ENCODE measurements at places on chromosomes 2 and 18. TPM values are rescaled to one million over a fixed set of nuclear protein-coding genes. Genes with fewer than 3 reads are reported as not detected.

DNA sequence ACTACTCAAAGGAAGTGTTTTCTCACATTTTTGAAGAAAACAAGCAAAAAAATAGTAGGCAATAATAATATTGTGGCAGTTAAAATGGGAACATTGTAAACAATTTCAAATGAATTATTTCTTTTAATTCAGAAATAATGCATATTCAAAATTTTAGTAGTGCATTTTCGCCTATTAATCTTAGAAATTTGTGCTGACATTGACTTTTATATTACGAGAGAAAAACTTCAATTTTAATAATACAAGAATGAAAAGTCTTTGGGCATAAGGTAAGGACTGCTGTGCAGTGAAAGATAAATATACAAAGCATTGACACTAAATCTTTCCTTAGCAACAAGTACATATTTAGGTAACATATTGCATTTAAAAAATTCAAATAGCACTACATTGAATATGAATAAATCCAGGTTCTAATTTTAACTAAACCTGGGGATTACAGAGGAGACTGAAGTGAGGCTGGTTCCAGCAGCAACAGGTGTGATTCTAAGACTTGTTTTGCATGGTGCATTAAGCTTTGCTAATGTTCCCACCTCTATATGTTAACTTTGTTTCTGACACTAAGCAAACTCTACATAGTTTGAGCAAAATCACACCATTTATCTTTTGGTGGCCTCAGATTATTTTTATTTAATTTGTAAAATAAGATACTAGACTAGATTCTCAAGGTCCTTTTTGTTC, 40.5 kb downstream of the CALCRL start:
- no peaks in the 10 kb centered on the region for H3K36me3 ChIP-seq
- no peak for DNase-seq
- no peak overlapping the region for H3K27ac ChIP-seq
- no peaks in the 10 kb centered on the region for H3K4me1 ChIP-seq
- no peaks in the 10 kb centered on the region for H3K27me3 ChIP-seq

GRCh38 chr18:32735781-32736180, 37.0 kb downstream of the KLHL14 start:
- no peak for DNase-seq
- H3K27me3 ChIP-seq: peaks cover 8% of the 10 kb centered on the region
- no peaks in the 10 kb centered on the region for H3K36me3 ChIP-seq
- no peak overlapping the region for H3K4me3 ChIP-seq
- H3K27ac ChIP-seq: no peak overlapping the region
- H3K4me1 ChIP-seq: peaks cover 1% of the 10 kb centered on the region

- no peaks in the 10 kb centered on the region for H3K36me3 ChIP-seq
- no peak for DNase-seq
- no peak overlapping the region for H3K4me3 ChIP-seq
- H3K27me3 ChIP-seq: peaks cover 8% of the 10 kb centered on the region
- peaks cover 2% of the 10 kb centered on the region for H3K4me1 ChIP-seq
- no peak overlapping the region for H3K27ac ChIP-seq
Observed at GRCh38 chr2:157055660-157056199, 201.8 kb upstream of the GALNT5 start.

GRCh38 chr18:9001209-9001608, 101.3 kb upstream of the NDUFV2 start:
- no peaks in the 10 kb centered on the region for H3K4me1 ChIP-seq
- no peak overlapping the region for H3K27ac ChIP-seq
- peaks cover 13% of the 10 kb centered on the region for H3K27me3 ChIP-seq
- H3K36me3 ChIP-seq: no peaks in the 10 kb centered on the region
- no peak overlapping the region for H3K4me3 ChIP-seq

- no peaks in the 10 kb centered on the region for H3K27me3 ChIP-seq
- no peak overlapping the region for H3K4me3 ChIP-seq
- no peak for DNase-seq
- H3K36me3 ChIP-seq: peaks cover 22% of the 10 kb centered on the region
- H3K27ac ChIP-seq: no peak overlapping the region
Observed at GRCh38 chr2:54966165-54966832, 84.0 kb downstream of the RTN4 start.

DNA sequence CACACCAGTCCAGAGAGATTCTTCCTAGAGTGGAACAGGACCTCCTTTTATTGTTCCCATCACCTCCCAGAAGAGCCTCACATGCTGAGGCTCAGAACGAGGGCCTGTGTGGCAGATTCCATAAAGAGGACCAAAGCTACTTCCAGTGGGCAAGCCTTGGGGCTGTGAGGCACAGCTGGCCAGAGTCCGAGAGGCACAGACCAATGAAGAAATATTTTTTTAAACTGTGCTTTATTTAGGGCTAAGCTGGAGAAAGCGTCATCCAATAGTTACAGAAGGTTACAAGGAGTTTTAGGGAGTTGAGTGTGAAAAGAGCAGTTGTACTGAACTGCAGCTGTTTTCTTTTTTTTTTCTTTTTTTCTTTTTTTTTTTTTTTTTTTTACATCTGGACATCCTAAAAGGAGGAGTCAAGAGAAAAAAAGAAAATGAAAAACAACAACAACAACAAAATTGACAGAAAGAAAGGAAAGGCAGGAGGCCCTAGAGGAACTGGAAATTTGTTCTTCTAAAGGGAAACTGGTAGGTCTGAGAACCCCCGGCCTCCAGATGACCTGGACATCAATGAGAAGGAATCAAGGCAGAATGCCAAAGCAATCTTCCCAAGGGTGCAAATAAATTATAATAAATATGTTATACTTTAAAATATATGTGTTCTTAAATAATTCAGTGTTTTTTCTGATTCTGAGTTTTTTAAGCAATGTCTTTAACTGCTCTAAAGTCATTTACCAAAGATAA, 322.6 kb downstream of the CELF4 start:
- no peaks in the 10 kb centered on the region for H3K36me3 ChIP-seq
- no peak overlapping the region for H3K27ac ChIP-seq

DNA sequence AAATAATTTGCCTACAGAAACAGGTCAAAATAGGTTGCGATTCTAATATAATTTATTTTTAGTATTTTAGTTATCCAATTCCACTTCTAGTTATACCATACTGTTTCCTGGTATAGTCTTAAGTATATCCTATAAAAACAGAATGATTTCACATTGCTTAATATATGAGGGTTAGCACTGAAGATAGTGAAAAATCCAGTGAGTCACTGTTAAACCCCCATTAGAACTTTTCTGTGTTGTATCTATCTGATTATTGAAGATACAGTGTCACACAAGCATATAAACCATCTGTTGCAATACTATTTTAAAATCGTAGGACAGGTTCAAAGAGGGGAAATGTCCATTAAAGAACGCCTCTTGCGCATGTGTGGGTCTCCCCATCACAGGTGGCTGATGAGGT, 110.0 kb downstream of the FEZ2 start:
- no peaks in the 10 kb centered on the region for H3K4me1 ChIP-seq
- no peak for DNase-seq
- no peaks in the 10 kb centered on the region for H3K27me3 ChIP-seq

- no peak for DNase-seq
- no peak overlapping the region for H3K4me3 ChIP-seq
- no peaks in the 10 kb centered on the region for H3K27me3 ChIP-seq
- peaks cover 10% of the 10 kb centered on the region for H3K36me3 ChIP-seq
- no peak overlapping the region for H3K27ac ChIP-seq
- H3K4me1 ChIP-seq: peaks cover 16% of the 10 kb centered on the region
Observed at GRCh38 chr2:224395620-224396390, 6.1 kb downstream of the FAM124B start.

DNA sequence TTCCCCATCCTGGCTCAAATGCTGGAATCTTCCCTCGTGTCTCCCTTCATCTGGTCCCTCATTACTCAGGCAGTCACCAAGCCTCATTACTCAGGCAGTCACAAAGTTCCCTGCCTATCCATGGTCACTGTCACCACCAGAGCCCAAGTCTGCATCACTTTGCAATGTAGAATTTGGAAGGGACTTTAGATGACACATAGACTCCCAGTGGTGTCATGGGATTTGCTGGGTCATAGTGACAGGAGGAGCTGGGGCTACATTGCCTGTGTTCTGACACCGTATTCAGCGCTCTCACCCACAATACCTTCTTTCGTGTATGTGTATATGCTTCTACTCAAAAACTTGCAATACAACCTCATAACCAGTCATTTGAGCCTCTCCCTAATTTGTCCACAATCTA, 2.1 kb upstream of the EMILIN1 start:
- H3K36me3 ChIP-seq: no peaks in the 10 kb centered on the region
- H3K27me3 ChIP-seq: no peaks in the 10 kb centered on the region
- no peak overlapping the region for H3K4me3 ChIP-seq
- H3K27ac ChIP-seq: peak overlapping the region; percentile 73
- peaks cover 50% of the 10 kb centered on the region for H3K4me1 ChIP-seq

DNA sequence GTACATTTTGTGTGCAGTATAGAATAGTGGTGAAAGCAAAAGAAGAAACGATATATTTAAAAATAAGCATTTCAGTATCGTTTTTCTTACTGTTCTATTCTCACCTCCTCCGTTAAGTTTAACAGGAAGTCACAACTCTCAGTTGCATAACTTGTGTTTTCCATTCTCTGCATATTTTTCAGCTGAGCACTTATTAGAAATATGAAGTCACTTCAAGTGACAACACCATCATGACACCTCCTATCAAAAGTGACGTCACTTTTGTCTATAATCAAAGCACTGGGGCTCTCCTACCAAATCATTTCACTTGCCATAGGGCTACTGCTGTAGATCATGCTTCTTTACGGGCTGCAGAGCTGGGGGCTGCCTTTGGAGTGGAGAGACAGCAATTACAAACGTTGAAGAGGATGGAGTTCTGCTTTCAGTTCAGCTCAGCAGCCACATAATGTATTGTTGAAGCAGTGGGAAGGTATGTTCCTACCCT, 36.3 kb downstream of the STAT4 start:
- peak overlapping the region; percentile 64 for H3K4me3 ChIP-seq
- H3K27ac ChIP-seq: peak overlapping the region; percentile 94
- peaks cover 71% of the 10 kb centered on the region for H3K36me3 ChIP-seq
- DNase-seq: peak; percentile 40

GRCh38 chr2:172244419-172245130, 141.9 kb upstream of the DLX2 start:
- no peaks in the 10 kb centered on the region for H3K36me3 ChIP-seq
- H3K27me3 ChIP-seq: peaks cover 6% of the 10 kb centered on the region
- H3K4me1 ChIP-seq: peaks cover 2% of the 10 kb centered on the region
- H3K4me3 ChIP-seq: no peak overlapping the region

DNA sequence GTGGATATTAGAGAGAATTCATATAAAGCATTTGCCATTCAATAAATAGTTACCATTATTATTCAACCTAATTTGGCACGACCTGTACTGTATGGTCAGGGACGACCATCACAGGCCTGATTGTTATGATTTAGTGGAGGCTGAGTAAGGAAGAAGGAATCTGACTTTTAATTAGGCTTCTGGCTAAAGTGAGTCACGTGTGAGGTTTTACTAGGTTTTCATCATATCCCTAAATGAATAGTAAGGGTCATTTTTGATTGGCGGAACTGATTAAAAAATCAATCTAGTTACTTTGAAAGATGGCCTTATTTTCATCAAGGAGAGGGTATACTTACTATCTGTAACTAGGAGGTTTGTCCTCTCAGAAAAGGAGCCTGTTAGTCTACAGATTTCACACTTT, 143.4 kb downstream of the ADCYAP1 start:
- no peak overlapping the region for H3K27ac ChIP-seq
- no peak for DNase-seq
- no peak overlapping the region for H3K4me3 ChIP-seq
- H3K4me1 ChIP-seq: no peaks in the 10 kb centered on the region

DNA sequence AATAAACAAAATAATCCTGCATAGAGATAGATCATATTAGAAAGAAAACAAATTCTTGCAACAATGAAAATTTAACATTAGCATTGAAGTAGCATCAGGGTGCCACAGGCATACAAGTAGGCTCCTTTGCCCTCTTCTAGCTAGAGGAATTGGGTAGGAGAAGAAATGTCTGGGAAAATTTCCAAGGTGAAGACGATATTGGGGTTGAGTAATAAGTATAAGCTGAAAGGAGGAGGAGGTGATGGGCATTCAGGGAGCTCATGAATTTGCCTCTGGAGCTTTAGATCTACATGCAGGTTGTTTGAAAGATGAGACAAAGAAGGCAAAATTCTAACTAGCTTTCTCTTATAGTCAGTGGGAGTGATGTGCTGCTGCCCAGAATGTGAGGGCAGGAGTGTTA, 504.9 kb downstream of the CCDC85A start:
- no peak overlapping the region for H3K4me3 ChIP-seq
- no peaks in the 10 kb centered on the region for H3K36me3 ChIP-seq
- H3K27ac ChIP-seq: no peak overlapping the region
- H3K4me1 ChIP-seq: no peaks in the 10 kb centered on the region

The TMEM169 gene
- total RNA-seq: 1.3 TPM

The XDH gene
- total RNA-seq: not detected

The AQP12A gene
- total RNA-seq: not detected

The PRSS56 gene
- not detected for total RNA-seq

The MZT2B gene
- total RNA-seq: 349 TPM

The BMP10 gene
- not detected for total RNA-seq

The PRKAG3 gene
- not detected for total RNA-seq

The GAREM2 gene
- 5.9 TPM for total RNA-seq

The AGXT gene
- total RNA-seq: not detected

All from activated T-helper 2 cell treated with anti-CD3 and anti-CD28 coated beads, Interferon-gamma antibody, Interleukin-2, Interleukin-4, amounts not matched to agents 10 μg/mL and 5 μg/mL and 100 μg/mL, durations not matched to agents 14 hours and 24 hours and 36 hours (primary cell).